ENCODE measurements at places on chromosomes 4 and X.

- no peak for DNase-seq
Observed at GRCh38 chr4:75985116-75985515, 5.6 kb downstream of the SDAD1 start.

- no peak for DNase-seq
Observed at GRCh38 chr4:95283320-95283719, 265.5 kb downstream of the UNC5C start.

DNA sequence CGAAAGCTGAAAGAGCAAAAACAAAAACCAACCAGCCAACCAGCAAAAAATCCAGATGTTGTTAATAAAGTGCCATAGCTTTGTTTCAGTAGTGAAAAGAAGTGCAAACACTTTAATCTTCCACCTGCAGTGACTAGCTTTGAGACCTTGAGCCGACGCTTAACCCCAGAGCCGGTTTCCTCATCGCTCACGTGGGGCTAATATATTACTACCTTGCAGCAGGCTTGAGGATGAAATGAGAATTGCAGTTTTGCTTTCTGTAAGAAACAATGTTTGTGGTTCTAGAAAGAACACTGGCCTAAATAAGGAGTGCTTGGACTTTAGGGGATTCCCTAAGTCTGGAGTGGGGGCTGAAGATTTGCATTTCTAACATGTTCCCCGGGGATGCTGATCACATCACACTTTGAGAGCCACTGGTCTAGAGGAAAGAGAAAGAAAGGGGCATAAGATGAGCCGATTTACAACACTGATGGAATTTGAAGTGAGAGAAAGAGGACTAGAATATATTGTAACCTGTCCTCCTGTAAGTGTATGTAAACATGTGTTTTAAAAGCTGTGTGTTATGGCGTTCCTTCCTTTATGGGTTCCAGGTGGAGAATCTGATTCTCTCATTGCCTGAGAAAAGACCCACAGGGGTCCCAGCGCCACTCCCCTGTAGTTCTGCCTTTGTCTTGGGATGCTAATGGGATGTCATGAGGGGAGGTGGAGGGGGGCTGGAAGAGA is 1.4 kb downstream of the FGF2 start:
- peak; percentile 8 for DNase-seq

- no peak for DNase-seq
Observed at GRCh38 chr4:41935652-41936021, 408 bp downstream of the TMEM33 start.

- no peak for DNase-seq
Observed at GRCh38 chrX:154372612-154373022, 1.8 kb downstream of the FLNA start.

GRCh38 chr4:94758141-94758699 is 465 bp downstream of the BMPR1B start:
- DNase-seq = no peak

DNA sequence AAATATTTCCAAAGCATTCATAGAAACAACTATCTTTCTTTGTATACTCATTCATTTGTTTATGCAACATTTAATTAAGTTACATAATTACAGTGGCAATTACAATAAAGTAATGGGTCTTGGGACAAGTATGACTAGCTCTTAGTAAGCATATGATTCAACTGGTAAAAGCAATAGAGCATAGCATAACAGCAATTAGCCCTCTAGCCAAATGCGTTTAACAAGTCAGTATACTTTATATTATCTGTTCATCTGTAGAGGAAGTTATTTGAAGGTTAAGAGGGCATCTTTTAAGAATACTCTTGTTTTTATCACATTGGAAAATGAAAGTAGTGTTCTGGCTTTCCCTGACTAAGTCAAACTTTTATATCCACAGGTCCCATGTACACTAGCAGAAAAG is 198.1 kb upstream of the UGT8 start:
- DNase-seq = no peak

DNA sequence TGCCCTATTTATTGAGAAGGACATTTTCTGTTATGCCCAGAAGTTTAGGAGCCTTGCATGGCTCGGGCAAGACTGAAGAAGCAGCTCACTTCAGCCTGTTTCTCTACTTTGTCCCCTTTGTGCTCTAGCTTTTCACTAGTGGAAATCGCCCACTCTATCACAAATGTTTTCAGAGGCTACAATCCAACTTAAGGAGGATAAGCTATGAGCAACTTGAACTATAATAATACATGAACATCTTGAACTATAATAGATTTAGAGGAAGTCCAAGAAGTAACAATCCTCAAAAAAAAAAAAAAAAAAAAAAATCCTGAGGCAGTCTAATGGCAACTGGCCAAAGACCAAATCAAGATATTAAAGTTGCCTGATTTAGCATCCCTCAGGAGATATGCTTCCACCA is 452.3 kb downstream of the IL1RAPL1 start:
- no peak for DNase-seq

DNA sequence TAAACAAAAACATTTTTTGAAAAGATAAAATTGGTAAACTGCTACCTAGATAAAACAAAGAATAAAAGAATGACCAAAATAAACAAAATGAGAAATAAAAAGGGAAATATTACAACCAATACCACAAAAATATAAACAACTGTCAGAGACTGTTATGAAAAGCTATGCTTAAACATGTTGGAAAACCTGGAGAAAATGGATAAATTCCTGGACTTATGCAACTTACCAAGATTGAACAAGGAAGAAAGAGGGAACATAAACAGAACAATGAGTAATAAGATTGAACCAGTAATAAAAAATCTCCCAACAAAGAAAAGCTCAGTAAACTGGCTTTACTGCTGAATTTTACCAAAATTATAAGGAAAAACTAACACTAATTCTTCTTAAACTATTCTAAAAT is 518.7 kb downstream of the GRXCR1 start:
- DNase-seq = no peak

- DNase-seq = no peak
Observed at GRCh38 chr4:2105559-2105958, 46.4 kb downstream of the NAT8L start.

DNA sequence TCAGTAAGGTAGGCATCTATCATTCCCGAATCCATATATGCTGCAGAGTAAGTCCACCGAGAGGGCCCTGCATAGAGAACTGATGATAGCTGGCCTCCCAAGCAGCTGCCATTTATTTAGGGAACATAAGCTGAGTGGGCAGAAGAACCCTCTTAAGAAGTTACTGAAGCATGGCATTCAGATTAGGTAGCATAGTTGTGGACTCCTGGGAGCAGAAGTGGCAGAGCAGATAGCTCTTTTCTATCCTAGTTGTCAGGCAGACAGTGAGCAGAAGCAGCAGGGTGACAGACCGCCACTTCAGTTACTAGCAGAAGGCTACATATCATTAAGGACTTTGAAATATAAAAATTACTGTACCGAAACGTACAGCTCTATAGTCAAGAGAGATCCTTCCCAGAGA is 454.7 kb downstream of the PPP4R3C start:
- DNase-seq = no peak

- DNase-seq = no peak
Observed at GRCh38 chr4:113943863-113944262, 35.6 kb downstream of the ARSJ start.

GRCh38 chr4:146142768-146143167 is 32.8 kb upstream of the LSM6 start:
- no peak for DNase-seq

DNA sequence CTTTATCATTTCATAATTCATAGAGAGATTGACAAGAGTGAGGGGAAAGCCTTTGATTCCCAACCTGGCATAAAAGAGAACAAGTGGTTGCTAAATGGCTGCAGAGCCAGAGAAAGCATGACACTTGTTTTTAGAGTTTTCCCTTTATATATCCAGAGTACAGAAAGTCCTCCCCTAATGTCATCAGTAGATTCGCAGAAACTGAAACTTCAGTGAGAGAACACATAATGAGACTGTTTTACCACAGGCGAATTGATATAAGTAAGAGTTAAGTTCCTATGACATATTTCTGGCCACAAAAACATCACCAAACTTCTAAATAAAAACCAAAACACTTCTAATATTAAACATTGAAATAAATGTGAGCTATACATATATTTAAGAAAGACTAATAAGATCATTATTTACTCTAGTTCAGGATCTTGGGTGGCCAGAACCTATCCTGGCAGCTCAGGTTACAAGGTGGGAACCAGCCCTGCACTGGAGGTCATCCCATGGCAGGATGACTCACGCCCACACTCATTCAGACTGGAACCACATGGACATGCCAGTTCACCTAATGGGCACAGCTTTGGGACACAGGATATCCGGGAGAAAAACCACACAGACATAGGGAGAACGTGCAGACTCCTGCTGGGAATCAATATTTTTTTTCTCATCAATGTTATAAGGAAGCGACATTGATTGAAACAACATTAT is 35.5 kb downstream of the NWD2 start:
- no peak for DNase-seq

DNA sequence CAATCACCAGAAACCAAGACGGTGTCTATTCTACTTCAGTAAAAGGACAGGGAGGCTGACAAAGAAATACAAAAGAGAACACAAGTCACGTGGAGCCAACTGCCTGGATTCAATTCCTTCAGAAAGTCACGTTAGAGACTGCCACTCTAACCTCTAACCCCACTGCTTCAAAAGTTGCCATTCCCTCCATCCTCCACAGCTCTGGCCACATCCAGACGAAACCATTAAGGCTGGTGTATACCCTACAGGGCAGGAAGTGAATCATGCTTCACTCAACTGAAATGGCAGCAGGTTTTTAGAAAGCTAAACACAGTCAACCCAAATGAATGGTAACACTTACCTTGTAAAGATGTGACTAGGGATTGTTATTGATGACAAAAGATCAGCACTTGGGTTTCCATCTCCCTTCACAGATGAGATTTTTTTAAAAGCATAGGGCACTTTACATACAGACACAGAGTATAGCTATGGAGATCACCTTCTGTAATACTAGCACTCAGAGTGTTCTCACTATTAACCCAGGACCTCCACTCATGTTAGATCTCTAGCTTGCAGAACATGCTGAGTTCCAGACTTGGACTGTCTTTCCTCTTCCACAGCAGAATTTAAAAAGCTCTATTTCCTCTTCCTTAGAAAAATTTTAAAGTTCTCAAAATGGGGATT is 37.4 kb downstream of the MAML3 start:
- no peak for DNase-seq

GRCh38 chr4:7150036-7150635 is 42.2 kb upstream of the SORCS2 start:
- DNase-seq = no peak

DNA sequence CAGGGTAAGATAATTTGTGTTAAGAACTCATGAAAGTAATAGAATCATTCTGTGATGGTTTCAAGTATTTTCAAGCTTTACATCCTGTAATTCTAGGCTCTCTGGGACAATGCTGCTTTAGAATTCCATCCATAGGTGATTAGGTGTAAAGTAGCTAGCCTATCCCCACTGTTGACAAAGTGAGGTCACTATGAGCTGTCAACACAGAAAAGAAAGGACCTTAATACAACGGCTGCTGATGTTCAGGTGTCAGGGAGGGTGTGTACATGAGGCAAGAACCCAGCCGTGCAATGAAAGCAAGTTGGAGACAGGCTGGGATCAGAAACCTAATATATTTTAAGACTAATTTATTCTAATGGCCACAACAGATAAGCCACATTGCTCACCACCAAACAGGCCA is 36.8 kb upstream of the SH3RF1 start:
- DNase-seq = no peak

DNA sequence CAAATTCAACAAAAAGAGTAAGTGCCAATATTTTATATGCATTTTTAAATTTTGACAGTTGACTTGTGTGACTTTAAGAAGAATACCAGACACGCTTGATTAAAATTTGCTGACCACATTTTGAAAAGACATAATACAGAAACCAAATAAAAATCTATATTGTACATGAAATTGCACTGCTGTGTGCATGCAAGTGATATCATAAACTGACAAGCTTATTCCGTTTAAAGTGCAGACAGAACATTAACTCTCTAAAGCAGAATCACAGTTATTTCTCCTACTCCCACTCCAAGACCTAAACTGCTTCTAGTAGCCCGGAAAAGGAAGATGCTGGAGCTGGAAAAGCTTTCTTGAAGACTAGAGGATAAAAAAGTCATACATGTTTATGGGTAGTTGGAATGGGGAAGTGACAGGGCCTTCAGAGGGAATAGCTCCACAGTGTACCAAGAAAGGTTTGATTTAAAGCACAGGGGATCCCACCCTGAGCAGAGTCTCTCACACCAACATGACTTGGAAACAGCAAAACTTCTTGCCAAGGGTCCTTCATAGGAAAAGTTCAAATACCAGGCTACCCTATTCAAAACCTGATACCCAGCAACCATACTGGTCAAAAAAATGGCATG is 34.1 kb upstream of the NAF1 start:
- no peak for DNase-seq

GRCh38 chr4:73442275-73442674 is 6.3 kb downstream of the AFP start:
- no peak for DNase-seq

GRCh38 chrX:16212024-16212423 is 44.7 kb downstream of the MAGEB17 start:
- no peak for DNase-seq

GRCh38 chr4:111937368-111937767 is 207.9 kb upstream of the FAM241A start:
- no peak for DNase-seq

DNA sequence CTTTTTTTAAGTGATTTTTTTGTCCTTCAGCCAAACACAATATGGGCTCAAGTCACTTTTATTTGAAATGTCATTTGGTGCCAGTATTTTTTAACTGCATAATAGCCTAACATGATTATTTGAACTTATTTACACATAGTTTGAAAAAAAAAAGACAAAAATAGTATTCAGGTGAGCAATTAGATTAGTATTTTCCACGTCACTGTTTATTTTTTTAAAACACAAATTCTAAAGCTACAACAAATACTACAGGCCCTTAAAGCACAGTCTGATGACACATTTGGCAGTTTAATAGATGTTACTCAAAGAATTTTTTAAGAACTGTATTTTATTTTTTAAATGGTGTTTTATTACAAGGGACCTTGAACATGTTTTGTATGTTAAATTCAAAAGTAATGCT is 62.1 kb downstream of the EDNRA start:
- no peak for DNase-seq

DNA sequence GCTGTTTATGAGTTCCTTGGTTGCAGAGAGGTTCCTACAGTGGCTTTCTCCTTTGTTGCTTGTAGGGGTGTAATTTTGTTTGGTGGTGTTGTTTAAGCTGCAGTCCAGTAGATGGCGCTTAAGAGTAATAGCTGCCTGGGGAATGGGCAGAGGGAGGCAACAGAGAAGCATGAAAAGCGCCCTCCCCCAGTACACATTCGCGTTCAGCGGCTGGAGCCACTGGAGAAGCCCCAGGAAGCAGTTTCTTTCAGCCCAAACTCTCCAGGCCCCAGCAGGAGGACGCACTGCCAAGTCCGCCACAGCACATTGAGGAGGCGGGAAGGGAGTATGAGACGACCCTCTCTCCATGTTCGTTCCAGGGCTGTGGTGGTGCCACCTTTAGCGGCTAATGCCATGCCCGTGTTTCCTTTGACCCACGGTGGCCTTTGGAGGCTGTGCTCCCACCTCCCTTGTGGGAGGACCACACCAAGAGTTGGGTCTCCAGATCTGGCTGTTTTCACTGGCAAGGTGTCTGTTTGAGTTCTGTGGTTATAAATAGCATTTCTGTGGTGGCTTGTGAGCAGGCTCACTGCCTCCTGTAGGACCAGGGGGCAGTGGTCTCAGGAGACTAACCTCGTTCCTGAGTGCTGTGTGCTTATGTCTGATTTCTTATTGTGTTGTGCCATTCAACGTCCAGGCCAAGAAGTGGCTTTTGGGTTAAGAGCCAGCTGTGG is 252.3 kb downstream of the ARHGAP10 start:
- DNase-seq = peak; percentile 4

Measured in activated CD4-positive, alpha-beta T cell treated with anti-CD3 and anti-CD28 coated beads, Interleukin-2, amount 50 U/mL, for 24 hours (primary cell).